ENCODE measurements at places on chromosomes 7 and 10.

DNA sequence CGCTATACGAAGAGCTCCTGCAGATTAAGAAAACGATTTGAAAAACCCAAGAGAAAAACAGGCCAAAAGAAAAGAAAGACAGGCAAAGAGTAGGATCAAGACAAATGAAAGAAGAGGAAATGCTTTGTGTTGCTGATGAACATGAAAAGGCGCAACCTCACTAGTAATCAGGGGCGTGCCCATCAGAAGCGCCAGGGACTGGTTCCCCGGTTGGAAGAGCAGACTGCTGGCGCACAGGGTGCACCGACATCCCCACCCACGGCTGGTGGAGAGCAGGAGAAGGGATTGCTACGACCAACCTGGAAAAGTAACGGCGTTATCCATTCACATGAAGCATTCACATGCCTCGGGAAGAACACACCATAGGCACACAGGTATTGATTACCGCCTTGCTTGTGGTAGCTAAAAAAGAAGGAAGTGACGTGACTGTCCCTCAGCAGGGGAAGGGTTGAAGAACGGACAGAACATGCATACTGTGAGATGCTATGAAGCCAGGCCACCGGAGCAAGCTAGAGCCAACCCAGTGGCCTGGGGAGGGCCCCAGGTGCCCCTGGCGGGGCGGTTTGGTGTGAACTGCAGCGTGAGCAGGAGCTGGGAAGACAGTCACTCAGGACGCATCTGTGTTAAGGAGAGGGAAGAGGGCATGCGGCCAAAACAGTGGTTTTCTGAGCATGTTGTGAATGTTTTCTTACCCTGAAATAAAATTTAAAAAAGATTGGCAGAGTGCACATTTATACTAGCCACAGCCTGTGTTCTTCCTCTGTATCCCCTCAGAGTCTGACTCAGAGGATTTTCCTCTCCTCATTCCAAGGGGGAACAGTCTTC lies 18.3 kb downstream of the AGAP3 start:
- no peak for DNase-seq

DNA sequence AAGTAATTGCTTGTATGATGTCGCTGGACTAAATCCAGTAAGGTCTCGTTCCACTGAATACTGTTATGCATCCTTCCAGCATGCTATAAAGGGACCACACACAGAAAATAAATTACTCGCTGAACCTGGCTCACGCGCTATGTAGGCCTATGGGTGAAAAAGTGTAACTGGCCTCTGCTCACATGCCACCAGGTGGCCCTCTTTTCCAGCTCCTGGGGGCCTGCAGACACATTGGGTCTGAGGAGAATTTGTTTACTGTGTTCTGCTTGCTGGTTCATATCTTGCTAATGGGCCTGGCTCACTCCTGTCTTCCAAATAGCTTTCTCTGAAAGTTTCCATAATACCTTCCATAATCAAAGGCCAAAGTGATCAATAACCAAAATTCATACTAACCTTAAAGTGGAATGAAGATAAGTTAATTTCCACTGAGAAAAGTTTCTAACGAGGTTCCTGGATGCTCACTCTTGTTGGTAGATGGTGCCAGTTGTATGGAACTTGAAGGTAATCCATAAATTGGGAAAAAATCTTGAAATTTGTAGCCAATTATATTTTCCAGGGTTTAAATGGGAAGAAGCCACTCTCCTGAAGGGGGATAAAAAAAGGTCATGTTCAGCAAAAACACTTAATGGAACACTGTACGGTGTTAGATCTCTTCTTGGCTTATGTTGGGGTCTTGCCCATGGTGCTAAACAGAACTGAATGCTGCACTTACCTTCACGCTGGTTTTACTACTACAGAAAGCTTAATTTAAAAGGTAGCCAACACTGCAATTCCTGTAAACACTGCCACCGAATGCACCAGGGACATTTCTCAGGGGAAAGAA lies 27.0 kb upstream of the ZPBP start:
- DNase-seq: peak; percentile 9

GRCh38 chr10:117275121-117275520 lies 34.2 kb downstream of the SLC18A2 start:
- no peak for DNase-seq

GRCh38 chr10:113445736-113446135 lies 107.1 kb upstream of the HABP2 start:
- DNase-seq: no peak

DNA sequence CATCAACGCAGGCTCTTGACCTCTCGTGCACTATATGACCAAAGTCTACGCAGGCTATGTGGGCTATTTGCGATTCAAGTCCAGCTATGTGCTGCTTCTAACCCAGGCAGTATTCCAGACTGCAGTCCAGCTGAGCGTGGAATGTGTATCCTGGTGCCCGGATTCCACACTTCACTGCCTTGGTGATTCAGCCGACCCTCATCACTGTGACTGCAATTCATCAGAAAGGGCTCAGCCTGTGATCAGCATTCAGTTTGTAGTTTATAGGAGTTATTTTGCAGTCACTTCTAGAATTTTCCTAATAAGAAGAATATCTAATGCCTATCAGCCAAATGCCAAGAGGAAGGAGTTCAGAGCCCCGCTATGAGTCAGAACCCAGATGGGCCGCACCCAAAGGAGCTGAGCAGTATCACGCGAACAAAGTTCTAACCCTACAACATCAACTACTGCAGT lies 119.8 kb upstream of the LANCL2 start:
- no peak for DNase-seq

DNA sequence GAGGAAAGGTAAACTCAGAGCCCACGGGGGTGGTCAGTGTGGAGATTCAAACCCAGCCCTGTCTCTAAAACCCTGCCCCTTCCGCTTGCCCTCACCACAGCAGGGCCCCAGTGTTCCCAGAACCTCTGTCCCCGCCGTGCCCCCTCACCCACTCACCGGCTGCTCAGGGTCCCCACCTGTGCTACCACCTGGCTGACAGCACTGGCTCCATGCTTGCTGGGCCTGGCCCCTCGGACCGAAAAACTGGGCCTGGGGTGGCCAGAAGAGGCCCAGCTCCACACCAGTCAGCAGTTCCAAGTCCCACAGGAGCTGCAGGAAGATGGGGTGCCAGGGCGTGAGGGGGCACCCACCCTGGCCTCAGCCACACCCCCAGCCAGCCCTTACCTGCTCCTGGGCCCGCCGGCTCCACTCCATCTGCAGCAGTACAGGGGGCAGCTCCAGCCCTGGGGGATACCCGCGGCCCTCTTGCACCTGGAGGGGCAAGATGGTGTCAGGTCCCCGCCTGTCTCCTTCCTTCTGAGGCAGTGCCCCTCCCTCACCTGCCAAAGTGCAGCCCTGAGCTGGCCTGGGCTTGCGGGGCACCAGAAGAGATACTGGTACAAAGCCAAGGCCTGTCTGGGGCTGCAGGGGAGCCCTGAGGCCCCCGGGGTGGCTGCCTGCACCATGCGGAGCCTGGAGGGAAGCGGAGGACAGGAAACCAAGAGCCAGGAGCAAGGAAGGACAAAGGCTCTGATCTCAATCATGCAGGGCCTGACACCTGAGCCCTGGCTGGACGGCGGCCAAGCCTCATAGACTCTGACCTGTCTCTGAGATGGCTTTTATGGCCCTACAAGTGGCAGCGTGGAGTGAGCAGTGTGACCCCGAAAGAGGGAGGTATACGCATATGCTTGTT lies 11.7 kb downstream of the ATP6V1F start:
- DNase-seq: no peak

DNA sequence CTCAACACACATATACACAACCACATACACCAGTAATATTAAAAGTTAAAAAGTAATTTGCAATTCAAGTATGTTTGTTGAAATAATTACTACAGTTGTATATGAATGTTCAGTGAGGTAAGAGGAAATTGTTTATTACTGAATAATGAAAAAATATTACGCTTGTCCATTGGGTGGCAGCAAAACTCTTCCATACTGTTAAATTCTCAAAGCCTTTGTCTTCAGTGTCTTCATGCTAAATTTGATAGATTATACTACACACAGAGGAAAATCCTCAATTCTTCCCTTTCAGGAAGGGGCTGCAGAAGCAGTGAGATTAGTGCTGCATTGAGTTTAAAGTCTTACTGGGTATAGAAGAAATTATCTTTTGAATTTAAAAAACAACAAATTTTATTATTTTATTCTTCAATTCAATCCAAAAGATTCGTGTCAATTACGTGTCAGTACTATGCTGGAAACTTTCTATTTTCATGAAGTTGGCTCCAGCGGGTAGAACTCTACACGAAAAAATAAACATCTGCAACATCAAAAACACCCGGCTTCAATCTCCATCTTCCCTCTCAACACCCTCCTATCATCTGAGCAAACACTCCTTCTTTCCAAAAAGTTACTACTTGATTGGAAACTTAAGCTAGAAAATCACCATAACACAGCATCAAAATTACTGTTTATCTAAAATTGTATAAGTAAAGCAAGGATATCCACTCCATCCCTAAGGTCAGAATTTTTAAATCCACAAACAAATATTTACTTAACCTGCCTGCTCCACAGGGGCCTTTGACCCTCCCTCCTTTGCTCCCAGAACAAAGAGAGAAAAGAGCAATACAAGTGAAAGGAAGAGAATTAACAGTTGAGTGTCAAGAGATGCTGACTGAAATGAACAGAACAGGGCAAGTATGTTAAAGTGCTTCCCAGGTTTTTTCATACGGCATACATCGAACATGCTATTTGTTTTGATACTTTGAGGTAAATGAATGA lies 37.0 kb upstream of the TES start:
- no peak for DNase-seq

DNA sequence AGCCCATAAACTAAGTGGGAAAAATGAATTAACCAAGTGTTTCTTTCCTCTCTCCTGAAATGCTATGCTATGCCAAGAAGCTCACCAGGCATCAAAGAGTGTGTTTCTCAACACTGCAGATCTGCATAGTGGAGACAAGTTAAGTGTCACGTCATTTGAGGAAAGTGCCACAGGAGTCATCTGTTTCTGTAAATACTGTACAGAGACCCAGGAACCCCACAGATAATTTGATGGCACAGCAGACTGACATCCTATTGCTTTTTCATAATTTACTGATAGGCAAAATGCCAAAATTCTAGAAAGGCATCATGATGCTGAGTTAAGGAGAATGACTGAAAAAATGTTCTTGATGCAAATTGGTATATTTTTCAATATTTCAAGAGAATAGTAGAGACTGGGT lies 124.3 kb downstream of the NRCAM start:
- DNase-seq: no peak

GRCh38 chr10:21715531-21716195 lies 181.6 kb downstream of the MLLT10 start:
- DNase-seq: no peak

DNA sequence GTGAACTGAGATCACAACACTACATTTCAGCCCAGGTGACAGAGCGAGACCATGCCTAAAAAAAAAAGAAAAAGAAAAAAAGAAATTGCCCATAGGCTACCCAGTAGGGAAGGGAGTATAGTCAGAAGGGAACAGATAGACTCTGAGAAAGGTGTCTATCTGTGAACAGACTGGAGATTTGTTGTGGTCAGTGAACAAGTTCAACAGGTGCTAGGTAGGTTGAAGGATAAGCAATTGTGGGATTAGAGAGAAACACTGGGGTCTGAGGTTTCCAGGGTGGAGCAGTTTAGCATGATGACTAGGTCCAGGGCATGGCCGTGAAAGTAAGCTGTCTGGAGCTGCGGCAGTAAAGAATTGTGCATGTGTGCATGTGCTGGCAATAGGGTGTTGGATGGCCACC lies 6.9 kb downstream of the LRGUK start:
- no peak for DNase-seq

DNA sequence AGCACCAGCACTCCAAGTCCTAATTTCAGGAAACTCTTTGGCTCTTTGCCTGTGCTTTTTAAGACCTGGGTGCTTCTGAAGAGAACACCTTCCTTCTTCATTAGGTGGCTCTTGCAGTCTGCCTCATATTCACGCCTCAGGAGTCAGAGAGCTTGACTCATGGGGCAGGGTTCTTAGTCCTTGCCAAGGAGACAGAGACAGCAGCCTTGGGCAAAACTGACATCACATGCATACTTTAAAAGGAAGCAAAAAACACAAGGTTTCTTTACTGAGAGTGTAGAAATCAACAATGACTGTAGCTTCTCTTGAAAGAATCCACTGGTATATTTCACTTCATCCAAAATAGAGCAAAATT lies 780.6 kb downstream of the INHBA start:
- no peak for DNase-seq

DNA sequence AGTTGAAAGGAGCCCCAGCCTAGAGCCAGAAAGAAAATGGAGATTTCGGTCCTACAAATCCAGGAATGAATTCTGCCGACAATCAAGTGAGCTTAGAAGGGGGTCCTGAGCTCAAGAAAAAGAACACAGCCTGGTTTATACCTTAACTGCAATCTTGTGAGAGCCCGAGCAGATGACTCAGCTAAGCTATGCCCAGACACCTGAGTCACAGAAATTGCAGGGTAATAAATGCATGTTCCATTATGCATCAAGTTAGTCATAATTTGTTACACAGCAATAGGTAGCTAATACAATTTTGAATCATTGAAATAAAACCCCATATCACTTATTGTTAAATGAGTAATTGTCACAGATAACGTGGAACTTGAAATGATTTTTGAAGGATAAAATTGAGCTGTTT lies 111.8 kb upstream of the FOXP2 start:
- DNase-seq: no peak

DNA sequence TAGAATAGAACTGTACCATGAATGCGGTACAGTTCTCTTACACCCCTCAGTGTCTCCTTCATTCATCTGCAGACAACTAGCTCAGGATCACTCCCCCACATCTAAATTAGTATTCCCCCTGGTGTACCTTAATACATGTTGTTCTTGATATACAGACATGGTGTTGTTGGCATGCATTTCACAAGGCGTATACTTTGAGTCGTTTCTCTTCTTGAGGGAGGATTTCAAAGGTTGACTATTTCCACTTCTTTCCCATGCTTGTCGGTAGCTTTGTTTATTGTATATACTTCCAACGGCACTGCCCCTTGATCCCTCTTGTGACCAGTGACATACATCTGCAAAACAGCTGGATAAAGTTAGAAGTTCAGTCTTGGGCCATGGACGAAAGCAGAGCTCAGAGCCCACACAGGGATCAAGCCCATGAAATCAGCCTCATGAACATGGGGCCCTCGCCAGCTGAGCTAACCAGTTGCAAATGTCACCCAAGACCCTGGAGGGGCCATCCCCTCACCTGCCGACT lies 8.6 kb downstream of the CPA4 start:
- no peak for DNase-seq

DNA sequence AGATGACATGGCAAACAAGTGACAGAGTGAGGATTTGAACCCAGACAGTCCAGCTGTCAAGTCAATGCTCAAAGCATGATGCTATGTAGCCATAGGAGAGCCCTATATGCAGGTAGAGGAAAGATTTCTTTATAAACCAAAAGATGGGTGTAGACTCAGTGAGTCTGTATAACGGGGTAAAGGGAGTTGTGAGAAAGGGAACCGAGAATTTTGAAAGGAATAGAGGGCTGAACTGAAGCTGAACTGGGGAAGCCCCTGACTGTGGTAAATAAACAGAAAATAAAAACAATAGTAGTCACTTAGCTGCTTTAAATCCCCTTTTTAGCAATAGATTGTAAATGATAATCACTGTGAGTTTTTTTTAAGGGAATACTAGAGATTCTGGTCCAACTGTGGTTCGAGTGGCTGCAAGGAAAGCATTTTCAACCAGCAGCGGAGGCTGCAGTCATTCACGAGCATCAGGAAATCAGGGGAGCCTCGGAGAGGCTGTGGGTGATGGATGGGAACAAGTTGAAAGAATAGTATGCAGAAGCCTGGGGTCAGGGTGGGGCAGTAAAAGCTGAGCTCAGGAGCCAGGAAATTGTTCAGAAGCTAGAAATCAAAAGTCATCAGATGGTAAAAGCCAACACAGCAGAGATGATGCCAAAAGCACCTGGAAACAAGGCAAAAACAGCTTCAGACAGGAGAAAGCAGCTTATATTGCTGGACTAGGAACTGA lies 393.5 kb downstream of the GFRA1 start:
- no peak for DNase-seq

GRCh38 chr10:97153270-97153850 lies 32.4 kb downstream of the SLIT1 start:
- DNase-seq: no peak
